ENCODE measurements at places on chromosomes 5 and 9.

DNA sequence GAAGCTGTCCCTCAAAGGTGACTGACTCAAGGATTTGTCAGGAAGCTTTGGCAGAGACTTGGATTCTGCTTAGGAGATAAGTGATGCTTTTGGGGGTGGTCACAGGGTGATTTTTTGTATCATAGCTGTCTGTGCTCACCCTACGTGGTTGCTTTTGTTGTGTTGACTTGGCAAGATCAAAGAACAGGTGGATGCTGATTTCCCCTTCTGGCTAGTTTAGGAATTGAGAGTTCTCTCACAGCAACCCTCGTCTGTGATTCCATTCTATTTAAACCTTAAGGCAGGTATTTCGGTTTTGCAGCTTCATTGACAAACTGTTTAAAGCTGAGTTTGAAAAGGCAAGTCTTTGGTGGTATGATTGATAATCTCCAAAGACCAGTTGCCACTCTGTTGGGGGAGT is 27.2 kb downstream of the ARHGAP26 start:
- DNase-seq = no peak

GRCh38 chr9:14260101-14260500 is 53.8 kb downstream of the NFIB start:
- DNase-seq = no peak

DNA sequence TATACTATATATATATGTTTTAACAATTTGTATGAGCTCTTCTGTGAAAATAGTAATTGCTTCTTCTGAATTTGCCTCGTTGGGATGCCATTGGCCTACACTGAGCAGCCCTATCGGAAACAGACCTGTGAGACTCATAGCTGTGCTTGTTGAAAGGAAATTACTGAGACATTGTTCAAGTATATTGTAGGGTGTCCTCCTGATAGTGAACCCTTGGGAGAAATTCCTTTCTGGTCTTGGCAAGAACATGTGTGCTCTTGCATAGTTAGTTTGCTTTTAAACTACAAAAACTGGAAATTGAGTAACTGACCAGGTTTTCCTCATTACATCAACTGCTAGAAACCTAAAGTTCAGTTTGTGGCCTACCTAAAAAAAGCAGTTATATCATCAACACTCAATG is 160.9 kb downstream of the LURAP1L start:
- no peak for DNase-seq

DNA sequence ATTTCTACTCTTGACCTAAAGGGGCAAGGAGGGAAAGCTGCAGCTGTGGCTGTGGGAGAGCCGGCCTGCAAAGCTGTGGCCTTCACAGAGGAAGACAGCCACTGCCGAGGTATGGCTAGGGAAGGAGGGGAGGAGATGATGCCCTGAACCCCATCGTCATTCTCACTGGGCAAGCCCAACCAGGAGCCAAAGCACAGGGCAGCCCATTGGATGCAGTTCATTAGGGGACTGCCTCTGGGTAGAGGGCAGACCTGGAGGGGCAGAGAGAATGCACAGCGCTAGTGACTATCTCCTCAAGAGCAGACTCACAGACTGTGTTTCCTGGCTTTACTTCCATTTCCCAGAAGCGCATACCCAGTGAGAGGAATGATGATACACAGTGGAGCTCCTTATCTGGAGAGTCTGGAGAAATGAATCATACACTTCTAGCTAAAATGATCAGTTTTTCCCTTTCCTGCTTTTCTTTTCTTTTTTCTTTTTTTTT is 47.2 kb upstream of the TTC23L start:
- no peak for DNase-seq

DNA sequence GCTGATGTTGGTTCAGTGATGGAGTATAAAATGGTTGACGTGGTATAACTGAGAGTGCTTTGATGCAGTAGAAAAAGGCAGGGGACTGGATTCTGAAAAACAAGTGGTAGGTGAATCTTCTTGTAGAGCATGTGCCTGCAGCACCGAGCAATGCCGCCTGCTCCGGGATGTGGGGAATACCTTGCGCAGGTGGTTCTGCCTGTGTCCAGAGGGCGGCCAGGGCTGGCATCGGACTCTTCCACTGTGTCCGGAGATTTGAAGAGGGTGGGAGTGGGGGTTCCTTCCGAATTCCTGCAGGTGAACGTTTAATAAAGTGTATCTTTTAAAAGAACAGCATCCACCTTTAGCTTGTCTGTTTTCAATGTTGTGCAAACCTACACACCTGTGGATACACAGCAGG is 238.0 kb downstream of the FANCC start:
- no peak for DNase-seq

DNA sequence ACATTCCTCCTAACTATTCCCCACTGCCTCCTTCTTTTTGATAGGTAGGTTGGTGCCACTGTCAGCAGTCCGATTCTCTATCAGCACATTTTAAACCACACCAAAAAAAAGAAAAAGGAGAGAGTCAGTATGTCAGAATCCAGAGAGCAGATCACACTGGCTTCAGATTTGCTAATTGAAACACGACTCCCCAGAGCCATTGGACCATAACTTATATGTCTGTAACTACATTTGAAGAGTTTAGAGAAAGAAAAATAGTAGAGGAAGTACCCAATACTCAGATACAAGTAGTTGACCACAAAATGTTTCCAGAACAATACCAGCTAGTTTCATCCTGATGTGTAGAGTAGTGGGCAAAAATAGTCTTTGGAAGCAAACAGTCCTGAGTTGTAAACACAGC is 216.6 kb downstream of the NR2F1-AS1 start:
- DNase-seq = no peak

- no peak for DNase-seq
These were observed 102.0 kb downstream of the CAVIN4 start for GRCh38 chr9:100679834-100680233.

DNA sequence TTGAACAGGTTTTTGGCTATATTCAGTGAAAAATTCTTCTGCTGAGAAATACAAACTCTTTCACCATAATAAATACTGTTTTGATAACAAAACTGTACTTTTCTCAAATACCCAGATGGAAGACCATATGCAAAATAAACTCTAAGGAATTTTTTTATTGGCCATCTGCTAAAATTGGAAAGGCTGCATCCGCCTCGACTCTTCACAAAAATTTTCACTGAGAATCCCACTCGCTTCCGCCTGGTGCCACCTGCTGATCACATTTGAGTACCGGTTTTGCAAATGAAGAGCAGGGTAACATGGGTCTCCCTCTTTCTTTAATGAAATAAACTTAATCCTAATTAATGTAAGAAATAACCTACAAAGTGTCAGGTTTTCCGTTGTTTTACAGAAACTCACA is 76.4 kb downstream of the TTLL11 start:
- DNase-seq = no peak

DNA sequence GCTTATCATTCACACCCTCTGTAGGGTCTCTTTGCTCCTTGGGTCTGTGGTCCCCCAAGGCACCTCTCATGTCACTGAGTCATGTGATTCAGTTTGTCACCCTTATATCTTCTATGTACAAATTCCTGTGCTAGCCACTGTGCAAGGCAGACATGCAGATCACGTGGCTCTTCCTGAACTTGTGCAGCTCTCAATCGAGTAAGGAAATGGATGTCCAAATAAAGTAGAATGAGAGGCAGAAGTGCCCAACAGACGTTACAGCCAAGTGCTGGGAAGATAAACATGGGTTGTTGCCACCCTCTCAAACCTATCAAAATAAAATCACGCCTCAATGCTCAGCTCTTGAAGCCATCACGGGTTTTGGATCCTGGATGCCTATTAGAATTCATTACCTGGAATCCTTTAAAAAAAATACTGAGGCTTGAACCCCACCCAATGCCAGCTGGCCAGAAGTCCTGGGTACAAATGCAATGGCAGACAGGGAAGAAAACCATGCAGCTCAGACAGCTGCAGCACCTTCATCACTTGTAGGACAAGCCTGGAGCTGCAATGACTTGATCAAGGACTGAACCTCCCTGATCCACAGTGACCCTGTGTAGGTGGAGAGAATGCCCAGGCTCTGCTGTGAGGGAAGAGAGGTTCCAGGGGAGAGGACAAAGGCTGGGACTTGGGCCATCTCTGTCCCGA is 228.7 kb upstream of the DAP start:
- DNase-seq = no peak

DNA sequence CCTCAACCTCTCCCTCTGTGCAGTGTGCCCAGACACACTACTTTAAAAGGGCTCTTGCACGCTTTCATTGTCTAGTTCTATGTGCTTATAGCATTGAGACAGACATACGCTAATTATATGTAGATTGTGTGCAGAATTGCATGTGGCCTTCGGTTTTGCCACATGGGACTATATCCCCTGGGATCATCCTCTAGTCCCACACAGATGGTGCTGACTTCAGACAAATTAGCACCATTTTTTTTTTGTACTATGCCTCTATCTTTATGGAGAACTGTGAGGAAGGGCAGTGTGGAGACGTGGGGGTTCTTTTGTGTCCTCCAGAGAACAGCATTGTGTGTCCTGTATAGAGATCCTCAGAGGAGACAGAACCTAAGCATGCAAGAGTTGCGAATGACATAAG is 29.3 kb downstream of the PAPPA start:
- no peak for DNase-seq

- no peak for DNase-seq
These were observed 66.8 kb downstream of the INSYN2B start for GRCh38 chr5:169913479-169913878.

GRCh38 chr9:99361817-99362216 is 139.7 kb downstream of the SEC61B start:
- DNase-seq = no peak

- no peak for DNase-seq
These were observed 510.5 kb upstream of the TNC start for GRCh38 chr9:115628426-115628825.

- DNase-seq = no peak
These were observed 727 bp downstream of the TRIM7 start for GRCh38 chr5:181204113-181204825.

- DNase-seq = no peak
These were observed 138.5 kb upstream of the S1PR3 start for GRCh38 chr9:88852794-88853193.

DNA sequence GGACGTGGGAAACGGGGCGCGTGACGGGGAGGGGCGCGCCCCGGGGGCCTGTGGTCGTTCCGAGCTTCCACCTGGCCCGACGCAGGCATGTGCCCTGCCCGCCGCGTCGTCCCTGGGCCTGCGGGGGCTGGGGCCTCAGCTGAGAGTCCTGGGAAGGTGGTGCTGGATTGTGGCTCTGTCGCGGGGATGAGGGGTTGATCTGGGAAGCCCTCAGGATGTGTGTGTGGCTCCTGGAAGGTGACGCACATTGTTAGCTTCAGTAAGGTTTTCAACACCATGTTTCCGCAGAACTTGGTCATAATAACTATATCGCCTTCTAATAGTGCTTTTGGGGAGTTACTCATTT is 589.1 kb downstream of the MTRR start:
- DNase-seq = no peak

GRCh38 chr9:23220957-23221356 is 605.1 kb downstream of the ELAVL2 start:
- no peak for DNase-seq

- DNase-seq = peak; percentile 31
These were observed 786 bp upstream of the NTNG2 start for GRCh38 chr9:132160802-132161742.

GRCh38 chr5:54541823-54542783 is 24.5 kb downstream of the SNX18 start:
- no peak for DNase-seq

DNA sequence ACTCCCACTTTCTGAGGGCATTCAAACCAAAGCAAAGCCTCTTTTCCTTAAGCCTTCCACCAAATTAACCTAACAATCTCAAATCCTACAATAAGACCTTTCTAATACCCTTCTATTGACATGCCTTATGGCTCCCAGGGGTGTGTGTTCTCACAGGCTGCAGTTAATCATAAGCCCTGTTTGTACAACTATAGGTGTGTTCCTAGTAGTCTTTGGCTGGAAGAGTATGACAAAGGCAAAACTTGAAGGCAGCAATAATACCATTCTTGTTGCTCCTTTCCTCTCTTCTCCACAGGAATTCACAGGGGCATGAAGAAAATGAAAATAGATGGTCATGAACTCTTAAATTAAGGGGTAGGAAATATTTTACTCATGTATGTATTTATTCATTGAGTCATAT is 10.9 kb upstream of the FBXO38 start:
- DNase-seq = no peak

GRCh38 chr9:137149942-137150616 is 11.1 kb downstream of the GRIN1 start:
- no peak for DNase-seq

DNA sequence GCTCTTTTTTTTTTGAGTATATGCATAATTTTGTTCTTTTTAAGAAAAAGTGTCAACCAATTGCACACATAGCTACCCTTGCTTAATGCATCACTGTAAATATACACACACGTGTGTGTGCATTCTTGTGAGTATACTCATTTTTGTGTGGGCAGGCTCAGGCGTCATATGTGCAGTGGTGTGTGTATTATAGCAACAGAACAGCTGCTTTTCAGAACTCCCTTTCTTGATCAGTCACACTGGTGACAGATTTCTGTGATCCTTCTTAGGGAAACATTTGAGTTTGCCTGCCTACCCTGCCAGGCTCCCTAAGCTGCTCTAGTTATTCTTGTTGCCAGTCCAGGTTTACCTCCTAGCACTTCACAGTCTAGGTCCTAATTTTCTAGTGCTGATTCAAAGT is 287.0 kb upstream of the SEMA6A start:
- DNase-seq = no peak

DNA sequence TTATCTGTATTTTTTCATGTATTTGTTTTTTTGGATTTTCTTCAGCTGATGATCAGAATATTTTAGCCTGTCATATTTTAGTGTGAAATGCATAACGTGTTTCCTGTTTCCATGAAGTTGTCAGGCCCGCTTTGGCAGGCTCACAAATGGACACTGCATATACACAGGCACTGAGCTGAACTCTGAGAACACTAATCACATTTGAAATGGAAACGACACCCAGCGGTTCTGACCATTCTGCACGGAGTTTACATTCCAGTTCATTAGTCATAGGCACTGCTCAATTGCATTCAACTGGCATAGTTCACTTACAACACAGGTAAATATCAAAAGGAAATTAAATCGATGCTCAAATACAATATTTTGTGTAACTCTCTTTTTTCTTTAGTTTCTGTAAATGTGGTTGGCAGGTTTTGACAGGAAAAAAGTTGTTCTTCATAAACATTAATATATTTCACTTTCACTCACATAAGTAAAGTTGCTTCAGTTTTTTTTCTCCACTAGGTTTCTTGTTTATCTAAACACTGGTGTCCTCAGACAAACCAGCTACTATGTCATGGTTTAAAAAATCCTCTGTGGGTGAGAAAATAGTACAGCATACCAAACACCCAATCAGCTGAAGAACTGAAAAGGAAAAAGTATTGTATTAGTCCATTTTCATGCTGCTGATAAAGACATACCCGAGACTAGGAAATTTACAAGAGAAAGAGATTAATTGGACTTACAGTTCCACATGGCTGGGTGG is 559.0 kb upstream of the DAP start:
- DNase-seq = no peak

- no peak for DNase-seq
These were observed 31.4 kb downstream of the CFAP77 start for GRCh38 chr9:132441404-132441803.

DNA sequence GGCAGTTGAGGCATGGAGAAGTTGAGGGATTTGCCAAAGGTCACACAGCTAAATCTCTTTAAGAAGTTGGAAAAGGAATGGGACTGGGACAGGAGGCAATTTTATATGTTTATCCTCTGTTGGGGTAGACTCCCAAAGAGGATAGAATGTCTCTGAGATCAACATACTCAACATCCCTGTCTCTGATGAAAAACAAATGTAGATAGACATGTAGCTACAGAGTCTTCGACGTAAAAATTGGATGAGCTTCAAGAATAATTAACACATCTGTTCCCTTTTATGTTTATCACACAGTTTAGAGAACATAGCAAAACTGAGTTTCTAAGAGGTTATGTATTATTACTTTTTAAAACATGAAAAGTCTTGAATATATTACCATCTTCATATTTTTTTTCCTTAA is 204.6 kb upstream of the CD180 start:
- DNase-seq = no peak

GRCh38 chr9:109512170-109512756 is 14.2 kb upstream of the PTPN3 start:
- no peak for DNase-seq

Measured in stimulated activated CD8-positive, alpha-beta memory T cell treated with anti-CD3 and anti-CD28 coated beads, Interleukin-7, amount 100 ng/mL, for 1 hour (primary cell).